Amniotic stem cell (primary cell): ENCODE measurements at places on chromosomes 2 and 18.

DNA sequence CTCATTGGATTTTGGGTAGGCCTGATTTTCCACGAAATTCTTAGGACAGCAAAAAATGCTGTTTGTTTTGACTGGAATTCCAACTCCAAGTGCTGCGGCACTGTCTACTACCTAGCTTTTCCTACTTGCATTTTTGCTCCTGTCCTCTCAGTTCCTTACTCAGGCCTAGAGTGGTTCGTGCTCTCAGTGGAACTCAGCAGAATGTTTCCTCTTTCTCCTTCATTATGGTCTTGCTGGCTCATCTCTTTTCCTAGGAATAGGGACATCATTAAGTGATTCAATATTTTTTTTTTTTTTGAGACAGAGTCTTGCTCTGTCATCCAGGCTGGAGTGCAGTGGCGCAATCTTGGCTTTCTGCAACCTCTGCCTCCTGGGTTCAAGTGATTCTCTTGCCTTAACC lies 37.9 kb downstream of the GEMIN6 start:
- DNase-seq, result no peak

- no peak for DNase-seq
These were observed 151.8 kb upstream of the UNC80 start for GRCh38 chr2:209619782-209620181.

GRCh38 chr2:149021271-149021719 lies 17.2 kb upstream of the LYPD6B start:
- no peak for DNase-seq

- DNase-seq, result no peak
These were observed 112.6 kb upstream of the PXDN start for GRCh38 chr2:1856922-1857321.

GRCh38 chr2:124978597-124978996 lies 953.5 kb downstream of the CNTNAP5 start:
- no peak for DNase-seq
